ENCODE measurements at places on chromosomes 7 and 10.
A peak's percentile ranks its signal among the peaks of the same experiment; 100 is the strongest.

DNA sequence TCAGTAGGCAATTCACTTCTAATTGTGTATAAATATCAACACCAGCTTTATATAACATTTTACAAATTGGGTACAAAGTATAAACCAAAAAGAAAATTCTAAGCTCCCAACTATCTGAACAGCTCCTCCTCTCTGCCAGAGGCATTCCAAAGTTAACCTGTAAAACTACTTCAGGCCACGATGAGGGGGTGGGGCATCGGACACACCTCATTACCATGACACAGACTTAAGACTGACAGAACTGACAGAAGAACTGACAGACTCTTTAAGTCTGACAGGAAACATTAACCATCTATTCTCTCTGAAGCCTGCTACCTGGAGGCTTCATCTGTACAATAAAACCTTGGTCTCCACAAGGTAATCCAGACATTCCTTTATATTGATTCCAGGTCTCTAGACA, 12.3 kb downstream of the ESYT2 start:
- no peak for DNase-seq

- DNase-seq: peak; percentile 13
Observed at GRCh38 chr10:44460416-44460815, 75.5 kb upstream of the CXCL12 start.

DNA sequence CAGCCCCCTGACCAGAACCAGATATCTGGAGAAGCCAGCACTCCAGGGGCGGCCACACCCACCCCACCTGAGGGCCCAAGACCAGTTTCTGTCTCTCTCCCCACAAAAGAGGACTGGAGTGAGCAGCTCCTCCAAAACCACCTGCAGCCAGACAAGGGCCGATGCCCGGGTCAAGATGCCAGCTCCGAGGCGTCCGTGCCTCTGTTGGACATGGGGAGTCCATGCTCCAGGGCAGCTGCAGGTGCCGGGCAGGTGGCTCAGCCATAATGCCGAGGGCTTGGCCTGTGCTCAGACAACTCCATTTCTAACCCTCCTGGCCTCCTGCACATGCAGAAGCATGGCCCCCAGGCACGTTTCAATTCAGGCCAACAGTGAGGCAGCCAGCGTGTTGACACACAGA, 234.6 kb downstream of the MAD1L1 start:
- DNase-seq: no peak

- no peak for DNase-seq
Observed at GRCh38 chr7:47336472-47337425, 245.2 kb downstream of the TNS3 start.

DNA sequence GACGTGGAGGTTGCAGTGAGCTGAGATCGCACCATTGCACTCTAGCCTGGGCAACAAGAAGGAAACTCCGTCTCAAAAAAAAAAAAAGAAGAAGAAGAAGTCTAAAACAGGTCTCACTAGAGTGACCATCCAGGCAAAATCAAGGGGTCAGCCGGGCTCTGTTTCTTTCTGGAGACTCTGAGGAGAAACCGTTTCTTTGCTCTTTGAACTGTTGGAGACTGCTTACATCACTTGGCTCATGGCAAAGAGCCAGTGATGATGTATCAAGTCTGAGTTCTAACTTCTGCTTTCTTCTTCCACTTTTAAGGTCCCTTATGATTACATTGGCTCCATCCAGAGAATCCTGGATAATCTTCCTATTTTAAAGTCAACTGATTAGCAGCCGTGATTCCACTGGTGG, 306.8 kb downstream of the WDR11 start:
- DNase-seq: no peak

DNA sequence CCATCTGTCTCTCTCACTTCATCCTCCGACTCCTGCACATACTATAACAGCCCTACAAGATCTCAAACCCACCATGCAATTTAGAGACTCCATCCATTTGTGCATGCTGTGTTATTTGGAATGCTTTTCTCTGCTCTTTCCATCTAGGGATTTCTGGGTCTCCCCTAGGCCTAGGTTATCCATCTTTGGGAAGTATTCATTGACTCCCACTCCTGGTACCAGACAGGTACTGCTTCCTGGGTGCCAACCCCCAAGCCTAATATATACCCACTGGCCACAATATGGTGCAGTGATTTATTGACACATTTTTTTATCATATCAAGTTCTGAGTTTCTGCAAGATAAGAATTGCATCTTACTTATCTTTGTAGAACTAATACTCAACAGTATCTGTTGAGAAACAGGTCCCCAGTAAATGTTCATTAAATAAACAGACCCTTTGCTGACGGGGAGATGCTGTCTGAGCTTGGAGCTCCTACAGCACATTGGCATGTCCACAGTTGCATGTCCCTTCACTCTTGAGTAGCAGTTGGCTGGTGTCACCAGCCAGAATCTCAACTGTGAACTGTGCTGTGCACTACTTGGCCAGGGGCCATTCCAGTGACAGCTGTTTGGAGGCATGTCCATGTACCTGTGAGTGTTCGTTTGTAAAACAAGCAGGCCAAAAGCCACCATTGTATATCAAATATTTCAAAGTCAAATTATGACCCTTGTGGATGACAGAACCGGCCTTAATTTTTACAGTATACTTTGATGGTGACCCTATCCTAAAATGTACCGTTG, 223.3 kb upstream of the NFE2L3 start:
- no peak for DNase-seq

- no peak for DNase-seq
Observed at GRCh38 chr7:151372612-151373265, 31.1 kb downstream of the NUB1 start.

GRCh38 chr10:34298346-34298818, 516.7 kb downstream of the PARD3 start:
- DNase-seq: no peak

GRCh38 chr7:29156907-29157452, 10.6 kb upstream of the CPVL start:
- no peak for DNase-seq

- no peak for DNase-seq
Observed at GRCh38 chr10:25071227-25071626, 54.8 kb downstream of the THNSL1 start.

- peak; percentile 58 for DNase-seq
Observed at GRCh38 chr7:87886875-87887274, 10.6 kb downstream of the DBF4 start.

- DNase-seq: no peak
Observed at GRCh38 chr10:78896159-78896928, 172.4 kb upstream of the ZMIZ1 start.

DNA sequence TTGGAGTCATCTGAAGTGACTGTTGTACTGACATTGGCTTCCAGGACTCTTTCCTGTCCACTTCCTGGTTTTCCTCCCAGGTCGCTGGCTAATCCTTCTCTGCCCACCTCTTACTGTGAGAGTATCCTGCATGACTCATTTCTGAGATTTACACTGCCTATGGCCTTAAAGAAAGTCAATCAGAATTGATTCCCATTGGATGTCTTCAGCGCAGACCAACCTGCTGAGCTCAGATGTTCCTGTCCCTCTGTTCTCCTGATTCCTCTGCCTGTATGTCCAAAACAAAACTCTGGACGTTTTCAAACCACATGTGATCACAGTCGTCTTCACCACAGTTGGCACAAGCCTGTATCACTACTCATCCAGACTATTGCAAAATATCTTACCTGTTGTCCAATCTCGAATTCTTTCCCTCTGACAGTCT, 262.1 kb downstream of the CREB5 start:
- DNase-seq: peak; percentile 9

- DNase-seq: no peak
Observed at GRCh38 chr10:1240341-1240775, 184.2 kb downstream of the WDR37 start.

DNA sequence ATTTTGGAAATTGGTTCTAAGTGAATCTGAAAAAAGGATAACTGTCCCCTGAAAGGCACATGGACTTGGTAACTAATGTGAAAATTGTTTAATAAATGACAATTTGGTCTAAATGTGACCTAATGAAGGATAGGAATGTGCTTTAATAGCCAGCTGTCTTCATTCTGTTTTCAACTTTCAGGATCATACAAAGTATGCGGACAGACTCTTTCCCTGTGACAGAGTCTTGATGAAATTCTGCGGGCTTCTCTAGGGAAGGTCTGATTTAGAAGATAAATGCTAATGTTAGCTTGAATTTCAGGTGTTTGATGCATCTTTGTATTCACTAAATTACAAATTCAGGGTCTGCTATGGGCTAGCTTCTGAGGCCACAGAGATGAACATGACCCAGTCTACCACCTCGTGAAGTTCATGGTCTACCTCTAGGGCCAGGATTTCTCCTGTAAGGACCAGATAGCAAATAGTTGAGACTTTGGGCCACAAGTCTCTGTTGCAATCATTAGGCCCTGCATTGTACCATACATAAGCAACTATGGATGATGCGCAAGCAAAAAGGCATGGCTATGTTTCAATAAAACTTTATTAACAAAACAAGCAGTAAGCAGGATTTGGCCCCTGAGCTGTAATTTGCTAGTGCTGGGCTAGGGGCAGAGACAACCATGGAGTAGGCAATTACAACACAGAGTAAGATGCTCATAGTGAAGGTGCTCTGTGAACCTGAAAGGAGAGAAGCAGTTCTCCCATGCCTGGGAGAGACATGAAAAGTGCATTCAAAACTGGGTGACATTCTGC, 368.6 kb downstream of the INHBA start:
- DNase-seq: no peak

DNA sequence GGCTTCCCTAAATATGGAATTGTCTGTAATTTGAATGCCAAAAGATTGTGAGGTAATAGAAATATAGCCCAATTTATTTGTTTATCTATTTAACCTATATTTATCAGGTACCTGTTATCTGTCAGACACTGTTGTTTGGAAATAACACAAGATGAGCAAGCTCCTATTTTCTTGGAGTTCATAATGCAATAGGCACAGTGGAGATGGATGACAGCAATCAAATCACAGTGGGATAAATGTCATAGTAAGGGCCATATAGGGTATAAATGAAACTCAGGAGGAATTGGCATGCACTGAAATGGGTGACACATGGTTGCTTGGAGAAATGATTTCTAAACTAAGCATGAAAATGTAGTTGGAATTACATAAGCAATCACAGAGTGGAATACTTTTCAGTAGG, 761.8 kb upstream of the MBL2 start:
- DNase-seq: no peak

- DNase-seq: no peak
Observed at GRCh38 chr7:47046949-47047348, 535.0 kb downstream of the TNS3 start.

GRCh38 chr7:63900394-63901203, 98.0 kb upstream of the ZNF722 start:
- DNase-seq: peak; percentile 74

- DNase-seq: no peak
Observed at GRCh38 chr7:96287132-96287531, 34.8 kb downstream of the SLC25A13 start.

DNA sequence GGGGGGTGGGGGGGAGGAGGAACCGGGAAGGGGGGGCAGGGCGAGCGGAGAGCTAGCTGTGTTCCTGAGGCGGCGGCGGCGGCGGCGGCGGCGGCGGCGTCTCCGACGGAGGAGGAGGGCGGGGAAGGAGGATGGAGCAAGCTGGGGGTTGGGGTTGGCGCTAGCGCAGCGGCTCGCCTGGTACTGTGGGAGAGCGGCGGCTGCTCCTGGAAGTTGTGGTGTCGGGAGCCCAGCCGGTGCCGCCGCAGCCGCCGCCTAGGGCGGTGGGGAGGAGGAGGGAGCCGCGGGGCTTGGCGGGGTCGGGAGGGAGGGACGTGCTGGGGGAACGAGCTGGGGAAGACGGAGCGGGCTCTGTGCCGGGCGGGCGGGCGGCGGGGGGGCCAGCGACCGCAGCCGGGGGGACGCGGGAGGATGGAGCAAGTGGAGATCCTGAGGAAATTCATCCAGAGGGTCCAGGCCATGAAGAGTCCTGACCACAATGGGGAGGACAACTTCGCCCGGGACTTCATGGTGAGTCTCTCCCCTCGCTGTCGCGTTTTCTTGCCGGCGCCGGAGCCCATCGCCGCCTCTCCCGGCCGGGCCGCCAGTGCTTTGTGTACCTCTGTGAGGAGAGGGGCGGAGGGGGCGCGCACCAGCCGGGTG, at the start of gene PTPN12:
PTPN12 (plus strand) TSS at position 160 of the 642 bp plus-strand sequence; CDS start at position 412, 252 bp downstream.
- no peak for DNase-seq

DNA sequence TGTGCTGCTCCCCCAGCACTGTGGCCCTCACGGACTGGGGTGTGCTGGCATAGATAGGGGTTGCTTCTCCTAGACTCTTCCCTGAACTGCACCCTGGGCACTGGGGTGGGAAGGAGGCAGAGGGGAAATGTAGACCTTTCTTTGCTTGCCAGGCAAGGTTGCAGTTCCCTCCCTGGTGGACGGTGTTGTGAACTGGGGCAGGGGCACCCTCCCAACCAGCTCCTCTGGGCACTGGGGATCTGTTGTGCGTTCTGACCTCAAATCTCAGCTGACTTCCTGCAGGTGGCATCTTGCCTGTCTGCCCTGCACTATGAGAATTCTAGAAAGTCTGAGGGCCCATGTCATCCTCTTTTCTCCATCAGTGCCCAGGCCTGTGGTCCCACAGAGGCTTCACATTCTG, 53.9 kb downstream of the ARHGAP22 start:
- no peak for DNase-seq

GRCh38 chr10:9811601-9812000, 1206.1 kb upstream of the CELF2 start:
- no peak for DNase-seq

- DNase-seq: no peak
Observed at GRCh38 chr10:50508315-50509051, 115.3 kb downstream of the SGMS1 start.

DNA sequence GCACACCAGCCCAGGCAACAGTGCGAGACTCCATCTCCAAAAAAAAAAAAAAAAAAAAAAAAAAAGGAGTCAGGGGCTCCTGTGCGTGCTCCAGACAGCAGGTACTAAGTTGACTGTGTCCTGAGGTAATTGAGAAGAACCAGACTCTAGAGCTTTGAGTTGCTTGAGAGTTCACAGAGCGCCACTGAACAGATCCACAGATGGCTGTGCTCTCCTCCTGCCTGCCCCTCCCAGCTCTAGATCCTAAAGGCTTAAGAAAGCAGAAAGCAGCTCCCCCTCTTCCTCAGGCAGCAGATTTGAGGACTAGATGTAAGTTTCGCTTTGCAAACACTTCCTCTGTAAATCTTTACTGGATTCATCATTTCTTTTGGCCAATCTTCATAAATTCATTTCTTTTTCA, 38.7 kb downstream of the SHH start:
- DNase-seq: no peak

DNA sequence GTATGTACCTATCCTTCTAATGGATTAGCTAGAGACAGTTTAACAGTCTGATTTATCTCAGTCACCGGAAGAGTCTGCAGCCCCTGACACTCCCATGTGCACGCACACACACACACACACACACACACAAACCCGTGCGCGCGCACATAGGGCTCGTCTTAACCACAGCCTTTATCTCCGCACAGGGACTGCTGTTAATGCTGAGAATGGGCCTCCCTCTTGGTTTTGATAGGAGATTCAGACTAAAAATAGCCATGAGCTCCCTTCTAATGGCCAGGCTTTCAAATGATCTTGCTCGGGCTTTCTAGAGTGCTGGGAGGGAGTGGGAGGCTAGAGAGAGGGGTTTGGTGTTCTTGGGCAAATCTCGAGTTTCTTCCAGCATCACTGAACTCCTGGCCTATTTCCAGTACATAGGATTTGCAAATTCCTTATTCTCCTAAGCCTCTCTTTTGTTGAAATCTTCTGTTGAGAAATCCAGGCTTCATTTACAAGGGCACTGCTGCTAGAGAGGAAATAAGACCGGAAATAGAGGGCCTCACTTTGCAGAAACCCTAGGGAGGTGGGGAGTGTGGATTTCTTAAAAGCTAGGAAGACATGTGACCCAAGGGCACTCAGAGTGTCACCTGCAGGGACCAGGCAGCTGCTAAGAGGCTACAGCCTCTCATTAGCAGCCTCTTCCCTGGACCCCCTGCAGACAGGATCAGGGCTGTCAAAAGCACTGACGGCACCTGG, 2.4 kb downstream of the TMEM72 start:
- no peak for DNase-seq

Measured in GM23248 (cell line).